ENCODE measurements at places on chromosomes 3 and 15.

- DNase-seq: no peak
Measured at GRCh38 chr15:27196691-27197090, 225.7 kb downstream of the GABRG3 start.

DNA sequence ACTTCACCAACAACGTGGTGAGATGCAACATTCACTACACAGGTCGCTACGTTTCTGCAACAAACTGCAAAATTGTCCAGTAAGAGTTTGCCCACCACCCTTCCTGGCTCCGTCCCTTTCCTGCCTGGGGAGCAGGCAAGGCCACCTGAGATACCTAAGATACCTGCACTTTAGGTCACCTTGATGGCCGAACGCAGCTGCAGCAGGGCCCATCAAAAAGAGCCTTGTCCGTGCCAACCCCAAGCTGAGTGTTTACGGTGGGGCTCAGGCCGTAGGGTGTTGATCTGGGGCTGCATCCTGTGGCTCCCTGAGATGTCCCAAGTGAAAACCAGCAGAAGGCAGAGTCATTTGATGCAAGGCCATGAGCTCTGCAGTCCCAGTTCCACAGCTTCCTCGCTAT lies 23.2 kb downstream of the LOXL1 start:
- DNase-seq: no peak

DNA sequence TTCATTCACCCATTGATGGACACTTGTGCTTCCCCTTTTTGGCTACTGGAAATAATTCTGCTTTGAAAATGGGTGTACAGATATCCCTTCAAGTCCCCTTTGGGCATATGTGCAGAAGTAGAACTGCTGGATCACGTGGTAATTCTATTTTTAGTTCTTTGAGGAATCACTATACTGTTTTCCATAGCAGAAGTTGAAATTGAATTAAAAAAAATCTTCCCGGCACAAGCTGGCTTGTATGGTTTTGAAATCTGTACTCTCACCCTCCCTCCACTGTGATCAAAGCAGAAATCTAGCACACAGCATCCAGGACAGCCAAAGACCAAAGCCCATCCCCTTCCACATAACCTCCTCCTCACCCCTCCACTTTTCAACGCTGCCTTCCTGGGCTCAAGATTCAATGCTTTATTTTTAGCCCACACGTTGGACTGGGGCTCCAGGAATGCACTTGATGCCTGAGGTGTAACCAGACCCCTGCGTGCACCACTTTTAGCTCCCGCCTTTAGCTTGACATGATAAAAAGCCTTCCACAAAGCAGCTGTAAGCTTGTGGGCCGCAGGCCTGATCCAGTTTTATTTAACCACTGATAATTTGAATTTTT lies 29.9 kb downstream of the TMEM40 start:
- DNase-seq: no peak

- no peak for DNase-seq
Measured at GRCh38 chr15:81286621-81287121, 37.3 kb downstream of the STARD5 start.

DNA sequence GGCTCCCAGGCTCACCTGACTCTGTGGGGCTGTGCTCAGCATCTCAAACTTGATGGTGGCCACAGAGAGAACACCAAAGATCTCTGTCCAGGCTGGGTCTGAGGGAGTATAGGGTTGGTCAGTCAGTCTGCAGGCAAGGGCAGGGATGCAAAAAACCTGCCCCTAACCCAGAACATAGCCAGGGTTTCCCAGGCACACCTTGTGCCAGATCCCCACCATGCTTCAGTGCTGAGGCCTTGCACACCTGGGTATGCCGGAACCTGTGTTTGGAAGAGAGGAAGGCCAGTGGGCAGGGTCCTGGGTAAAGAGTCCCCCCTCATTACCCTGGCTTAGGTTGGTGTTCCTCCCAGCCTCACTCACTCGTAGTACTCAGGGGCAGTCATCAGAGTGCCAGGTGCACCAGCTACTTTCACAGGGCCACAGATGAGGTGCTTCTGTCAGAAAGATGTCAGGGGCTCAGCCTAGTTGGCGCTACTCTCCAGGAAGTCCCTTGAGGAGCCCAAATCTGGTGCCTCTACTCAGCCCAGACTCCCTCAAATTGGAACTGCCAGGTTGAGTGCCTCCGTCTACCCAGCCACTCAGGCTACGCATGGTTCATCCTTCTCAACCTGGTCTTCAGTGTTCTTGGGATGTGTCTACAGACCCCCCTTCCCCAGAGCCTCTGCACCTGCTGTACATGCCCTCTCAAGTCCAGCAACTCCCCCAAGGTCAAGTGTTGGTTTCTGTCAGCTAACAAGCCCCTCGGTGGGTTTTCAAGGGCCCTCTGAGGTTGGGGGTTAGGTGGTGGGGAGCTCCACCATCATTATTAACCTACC lies 1.8 kb downstream of the DALRD3 start:
- no peak for DNase-seq

- DNase-seq: no peak
Measured at GRCh38 chr3:139738697-139739096, 60.9 kb upstream of the NMNAT3 start.
